ENCODE measurements at places on chromosomes 16 and 17.
A peak's percentile ranks its signal among the peaks of the same experiment; 100 is the strongest.

GRCh38 chr16:80887062-80887461 lies 82.7 kb upstream of the CDYL2 start:
- DNase-seq, result no peak

DNA sequence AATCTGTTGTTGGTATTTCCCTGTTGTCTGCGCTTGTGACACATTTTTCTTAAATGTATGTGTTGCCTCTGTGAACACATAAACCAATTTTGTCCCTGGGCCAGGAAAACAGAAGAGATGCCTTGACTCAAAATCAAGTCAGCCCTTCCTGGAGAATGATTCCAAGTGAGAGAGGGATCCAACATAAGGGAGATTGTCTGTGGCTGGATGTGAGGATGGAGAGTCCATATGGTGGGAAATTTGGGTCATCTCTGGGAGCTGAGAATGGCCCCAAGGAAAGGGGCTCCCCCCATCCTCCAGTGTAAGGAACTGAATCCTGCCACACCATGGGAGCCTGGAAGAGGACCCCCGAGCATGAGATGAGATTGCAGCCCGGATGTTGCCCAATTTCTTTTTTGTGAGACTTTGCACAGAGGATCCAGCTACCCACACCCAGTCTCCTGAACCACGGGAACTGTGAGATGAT lies 13.5 kb downstream of the CRYM start:
- DNase-seq, result no peak

GRCh38 chr17:65522751-65523404 lies 38.6 kb downstream of the AXIN2 start:
- no peak for DNase-seq

DNA sequence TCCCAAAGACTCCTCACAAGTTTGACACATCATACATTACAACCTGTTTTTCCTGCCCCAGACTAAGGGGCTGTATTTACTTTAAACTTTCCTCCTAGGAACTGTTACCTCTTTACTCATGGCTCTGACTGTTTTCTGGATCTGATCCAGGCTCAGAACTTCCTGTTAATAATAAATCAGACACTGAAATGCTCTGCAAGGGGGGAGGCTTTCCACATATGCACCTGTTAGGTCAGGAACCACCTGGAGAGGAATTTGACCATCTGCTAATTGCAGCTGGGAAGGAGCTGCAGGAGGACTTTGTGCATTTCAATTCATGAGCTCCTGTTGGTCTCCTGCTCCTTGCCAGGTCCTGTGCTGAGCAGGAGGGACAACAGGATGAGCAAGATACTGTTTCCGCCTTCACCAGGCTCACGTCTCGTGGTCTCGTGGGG lies 476.9 kb upstream of the CDH5 start:
- DNase-seq, result no peak

GRCh38 chr16:27465483-27465879 lies 63.5 kb downstream of the IL21R start:
- DNase-seq, result no peak

- peak; percentile 88 for DNase-seq
Observed at GRCh38 chr17:75632863-75633485, at the start of gene SMIM5. TSS of gene SMIM5 (plus strand) at chr17:75633434. CDS start at chr17:75640202, 6,768 bp downstream.

- DNase-seq, result no peak
Observed at GRCh38 chr16:912684-913613, 57.8 kb downstream of the LMF1 start.

DNA sequence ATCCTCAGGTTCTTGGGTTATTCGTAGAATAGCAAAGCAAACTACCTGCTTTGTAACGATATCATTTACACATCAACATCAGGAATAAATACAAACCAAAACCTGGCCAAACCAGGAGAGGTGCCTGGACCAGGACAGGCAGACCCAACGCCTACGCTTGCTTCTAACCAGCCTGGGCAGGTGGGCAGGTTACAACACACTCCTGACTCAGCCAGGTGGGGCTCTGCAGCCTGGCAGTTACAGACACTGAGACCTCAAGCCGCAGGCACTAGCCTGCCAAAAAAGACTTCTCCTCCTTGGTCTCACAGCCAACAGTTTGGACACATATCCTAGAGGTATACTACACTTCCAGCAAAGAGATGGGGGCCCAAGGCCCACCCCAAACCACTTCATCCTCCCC lies 14.0 kb downstream of the ANKRD11 start:
- no peak for DNase-seq

DNA sequence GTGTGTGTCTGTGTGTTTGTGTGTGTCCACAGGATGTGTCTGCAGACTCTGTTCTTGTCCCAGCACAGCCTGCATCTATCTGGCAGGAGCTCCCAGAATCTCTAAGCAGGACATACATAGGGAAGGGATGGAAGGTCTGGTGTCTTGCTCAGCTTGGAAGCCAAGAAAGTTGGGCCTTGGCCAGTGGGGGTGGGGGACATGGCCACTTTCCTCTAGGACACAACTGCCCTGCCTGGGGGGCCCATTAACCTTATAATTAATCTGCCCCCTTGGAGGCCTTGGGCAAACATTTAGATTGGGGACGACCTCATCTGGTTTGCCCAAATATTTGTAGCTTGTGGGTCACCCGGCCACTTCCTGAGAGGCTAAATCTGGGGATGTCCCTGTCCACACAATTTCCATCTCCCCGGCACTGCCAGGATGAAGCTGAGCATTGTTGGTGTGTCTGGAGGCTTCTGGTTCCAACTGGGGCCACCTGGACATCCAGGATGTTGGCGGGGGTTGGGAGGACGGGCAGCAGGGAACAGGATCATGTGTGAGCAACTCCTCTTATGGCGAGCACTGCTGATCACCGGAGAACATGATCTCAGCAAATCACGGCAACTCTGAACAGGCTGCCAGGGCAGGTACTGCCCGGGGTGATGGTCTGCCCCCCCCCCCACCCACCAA lies 17.2 kb upstream of the FOXF1 start:
- DNase-seq, result no peak
